ENCODE measurements at places on chromosomes 4 and X.

DNA sequence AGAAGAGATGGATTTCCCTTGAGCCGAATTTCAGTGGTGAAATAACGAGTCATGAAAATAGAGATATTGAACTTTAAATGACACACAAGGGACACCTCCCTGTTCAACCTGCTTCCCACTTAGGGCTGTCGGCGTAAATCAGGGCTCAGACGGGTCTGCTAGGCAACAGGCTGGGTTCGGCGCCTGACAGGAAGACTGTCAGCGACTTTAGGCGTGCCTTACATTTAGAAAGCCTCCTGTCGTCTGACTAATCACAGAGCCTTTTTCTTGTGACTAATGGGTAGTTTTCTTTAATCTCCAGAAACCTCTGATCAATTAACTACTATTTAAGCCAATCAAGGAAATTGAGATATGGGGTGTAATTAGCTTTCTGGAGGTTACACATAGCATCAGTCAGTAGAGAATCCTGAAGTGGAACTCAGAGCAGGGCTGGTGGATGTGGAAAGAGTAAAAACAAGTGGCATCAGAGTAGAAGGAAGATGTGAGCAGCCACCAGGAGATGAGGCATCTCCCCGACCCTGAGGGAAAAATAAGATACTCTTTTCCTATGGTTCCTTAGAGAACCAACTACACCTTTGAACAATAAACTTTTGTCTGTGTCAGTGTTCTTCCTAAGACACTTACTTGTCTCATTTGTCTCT is 86.2 kb upstream of the HS3ST1 start:
- no peak for DNase-seq

- no peak for DNase-seq
Observed at GRCh38 chr4:98945297-98945850, 16.4 kb upstream of the EIF4E start.

- no peak for DNase-seq
Observed at GRCh38 chr4:61521451-61521850, 321.3 kb downstream of the ADGRL3 start.

DNA sequence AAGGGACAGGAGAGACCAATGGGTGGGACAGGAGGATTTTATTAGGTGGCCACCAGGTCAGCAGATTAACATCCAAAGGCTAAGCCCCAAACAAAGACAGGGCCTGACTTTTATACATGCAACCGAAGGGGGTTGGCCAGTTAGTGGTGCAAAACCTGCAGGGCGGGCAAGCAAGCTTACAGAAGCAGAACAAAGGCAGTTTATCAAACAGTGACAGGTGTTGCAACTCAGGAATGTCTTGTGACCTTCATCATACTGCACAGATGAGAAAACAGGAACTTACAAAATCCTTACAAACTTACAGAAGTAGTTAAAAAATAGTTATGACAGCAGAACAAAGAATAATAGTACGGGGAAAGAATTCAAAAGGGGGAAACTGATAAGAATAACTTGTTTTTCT is 708.1 kb downstream of the GLUD2 start:
- DNase-seq = no peak

DNA sequence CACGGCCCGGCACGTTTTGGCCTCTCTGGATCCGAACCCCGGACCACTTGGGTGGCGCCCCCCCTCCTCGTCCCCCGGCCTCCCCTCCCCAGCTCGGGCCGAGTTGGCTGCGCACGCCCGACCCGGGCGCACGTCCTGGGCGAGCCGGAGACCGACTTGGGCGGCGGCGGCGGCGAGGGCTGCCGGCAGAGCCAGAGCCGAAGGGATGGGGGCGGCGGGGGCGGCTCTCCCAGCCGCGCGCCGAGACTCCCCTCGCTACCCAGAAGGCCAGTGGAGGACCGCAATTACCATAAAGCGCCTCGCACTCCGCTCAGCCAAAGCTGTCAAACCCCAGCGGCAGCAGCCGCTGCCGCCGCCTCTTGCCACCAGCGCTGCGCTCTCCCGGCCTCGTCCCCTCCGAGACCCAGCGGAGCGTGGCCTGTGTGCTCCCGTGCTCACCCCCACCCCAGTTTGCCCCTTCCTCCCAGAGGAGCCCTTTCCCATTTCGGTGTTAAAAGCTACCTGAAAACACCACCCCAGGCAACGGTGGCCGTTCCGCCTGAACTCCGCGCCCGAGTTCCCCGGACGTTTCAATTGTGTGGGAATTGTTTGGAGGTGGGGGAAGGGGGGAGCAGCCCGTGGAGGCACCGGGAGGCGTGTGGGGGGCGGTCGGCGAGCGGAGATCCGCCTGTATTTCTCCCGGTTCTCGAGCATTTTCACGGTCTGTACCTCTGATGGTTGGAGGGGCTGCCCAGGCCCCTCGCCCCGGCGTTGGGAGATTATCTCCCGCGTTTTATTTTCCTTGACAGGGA is 701 bp upstream of the BCOR start:
- no peak for DNase-seq

- DNase-seq = no peak
Observed at GRCh38 chr4:47374477-47374876, 89.0 kb downstream of the COMMD8 start.

DNA sequence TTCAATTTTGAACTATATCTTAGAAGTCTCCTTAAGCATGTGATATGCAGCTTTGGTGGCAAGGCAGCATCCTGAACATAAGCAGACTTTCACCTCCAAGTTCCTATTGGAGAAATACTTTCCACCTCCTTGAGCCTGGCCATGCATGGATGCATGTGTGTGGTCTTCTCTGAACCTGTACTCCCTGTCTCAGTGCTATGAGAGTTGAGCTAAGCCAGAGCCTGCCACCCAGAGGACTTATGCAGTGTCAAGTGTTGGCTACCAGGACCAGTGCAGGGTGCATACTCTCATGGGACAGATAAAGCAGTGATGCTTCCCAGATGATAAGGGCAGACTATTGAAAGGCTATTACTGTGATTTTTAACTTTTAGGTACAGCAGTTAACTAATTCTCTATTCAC is 105.6 kb downstream of the TSPAN7 start:
- DNase-seq = no peak

DNA sequence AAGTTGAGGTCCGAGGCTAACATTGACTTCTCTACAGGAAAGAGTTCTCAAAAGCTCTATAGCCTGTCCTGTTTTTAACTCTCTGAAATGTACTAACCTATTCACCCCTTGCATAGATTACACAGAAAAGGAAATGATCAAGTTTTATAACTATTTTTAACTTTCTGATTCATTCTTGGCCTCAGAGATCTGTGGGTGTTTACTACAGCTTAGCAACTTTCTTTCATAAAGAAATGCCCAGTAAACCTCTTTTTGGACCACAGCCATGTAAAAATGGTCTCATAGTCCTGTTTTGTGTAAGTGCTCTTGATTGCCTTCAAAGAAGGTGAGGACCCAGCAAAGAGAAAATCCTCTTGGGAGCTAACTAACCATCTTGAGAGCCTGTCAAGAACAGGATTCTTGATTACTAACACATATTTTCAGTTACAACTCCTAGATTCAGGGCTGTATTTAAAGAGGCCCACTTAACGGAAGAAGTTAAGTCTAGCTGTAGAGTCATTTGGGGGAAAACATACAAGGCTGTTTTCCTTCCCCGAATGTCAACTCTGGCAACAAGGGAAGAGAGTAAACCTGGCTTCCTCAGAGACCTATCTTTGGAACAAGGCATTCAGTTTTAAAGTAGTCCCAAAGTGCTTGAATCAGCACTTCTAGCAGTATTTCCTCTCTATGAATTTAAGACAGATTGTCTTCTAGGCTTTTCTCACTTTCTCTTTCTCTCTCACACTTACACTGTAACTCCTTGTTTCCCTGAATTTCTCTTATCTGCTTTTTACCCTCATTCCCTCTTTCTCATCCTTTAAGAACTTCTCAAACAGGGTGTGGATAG is 78.2 kb downstream of the IL21 start:
- no peak for DNase-seq

DNA sequence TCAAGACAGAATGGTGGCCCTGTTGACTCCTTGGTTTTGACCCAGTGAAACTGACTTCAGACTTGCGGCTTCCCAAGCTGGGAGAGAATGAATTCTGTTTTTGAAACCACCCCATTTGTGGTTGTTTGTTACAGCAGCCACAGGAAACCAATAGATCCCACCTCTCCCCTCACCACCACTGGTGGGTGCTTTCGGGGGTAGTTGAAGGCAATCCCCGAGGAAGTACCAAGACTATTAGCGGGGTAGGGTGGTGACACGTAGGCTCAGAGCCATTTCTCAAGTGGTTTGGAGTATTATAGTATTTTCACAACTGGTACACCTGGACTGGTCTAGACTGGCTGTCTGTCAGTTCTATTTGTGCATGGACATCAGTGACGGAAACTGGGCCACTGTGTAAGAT is 189.1 kb upstream of the RBPJ start:
- DNase-seq = no peak

- DNase-seq = no peak
Observed at GRCh38 chr4:158538911-158539310, 17.2 kb downstream of the RXFP1 start.

- no peak for DNase-seq
Observed at GRCh38 chr4:175637762-175638161, 174.3 kb downstream of the GPM6A start.

GRCh38 chr4:15794905-15795304 is 16.8 kb downstream of the CD38 start:
- no peak for DNase-seq

DNA sequence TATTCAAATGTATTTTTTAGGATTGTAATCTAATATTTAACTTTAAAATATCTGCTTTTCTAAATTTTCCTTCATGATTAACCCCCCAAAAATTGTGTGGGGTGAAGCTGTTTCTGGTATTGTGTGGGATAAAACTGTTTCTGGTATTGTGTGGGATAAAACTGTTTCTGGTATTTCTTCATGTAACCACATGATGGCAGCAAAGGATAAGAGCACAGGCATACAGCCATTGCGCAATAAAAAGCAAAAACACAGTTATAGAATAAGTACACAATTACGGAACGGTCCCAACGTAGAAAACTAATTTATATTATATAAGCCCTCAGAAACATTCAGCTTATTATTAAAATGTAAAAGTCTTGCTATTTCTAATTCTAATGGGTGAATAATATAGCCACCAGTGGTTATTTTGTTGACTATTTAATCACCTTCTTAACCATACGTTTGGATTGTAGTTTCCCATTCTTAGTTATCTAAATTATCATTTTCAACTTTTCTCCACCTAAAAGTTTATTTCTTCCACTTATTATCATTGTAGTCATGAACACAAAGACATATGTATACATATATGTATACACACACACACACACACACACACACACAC is 333.9 kb upstream of the FSTL5 start:
- no peak for DNase-seq

DNA sequence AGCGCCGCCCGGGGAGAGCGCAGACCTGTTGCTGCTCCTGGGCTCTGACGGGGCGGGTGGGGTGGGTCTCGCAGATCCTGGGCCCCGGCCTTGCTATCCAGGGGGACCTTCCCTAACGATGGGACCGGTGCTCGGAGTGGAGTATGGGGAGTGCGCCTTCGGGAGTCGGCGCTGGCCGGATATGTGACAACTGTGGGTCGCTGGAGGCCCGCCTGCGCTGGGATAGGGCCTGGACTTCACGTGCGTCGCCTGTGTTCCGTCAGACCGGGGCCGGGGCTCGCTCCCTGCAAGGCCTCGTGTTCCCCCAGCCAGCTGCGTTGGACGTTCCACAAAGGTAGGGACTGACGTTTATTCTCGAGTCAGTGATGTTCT is 1.3 kb downstream of the TBL1X start:
- peak; percentile 27 for DNase-seq

DNA sequence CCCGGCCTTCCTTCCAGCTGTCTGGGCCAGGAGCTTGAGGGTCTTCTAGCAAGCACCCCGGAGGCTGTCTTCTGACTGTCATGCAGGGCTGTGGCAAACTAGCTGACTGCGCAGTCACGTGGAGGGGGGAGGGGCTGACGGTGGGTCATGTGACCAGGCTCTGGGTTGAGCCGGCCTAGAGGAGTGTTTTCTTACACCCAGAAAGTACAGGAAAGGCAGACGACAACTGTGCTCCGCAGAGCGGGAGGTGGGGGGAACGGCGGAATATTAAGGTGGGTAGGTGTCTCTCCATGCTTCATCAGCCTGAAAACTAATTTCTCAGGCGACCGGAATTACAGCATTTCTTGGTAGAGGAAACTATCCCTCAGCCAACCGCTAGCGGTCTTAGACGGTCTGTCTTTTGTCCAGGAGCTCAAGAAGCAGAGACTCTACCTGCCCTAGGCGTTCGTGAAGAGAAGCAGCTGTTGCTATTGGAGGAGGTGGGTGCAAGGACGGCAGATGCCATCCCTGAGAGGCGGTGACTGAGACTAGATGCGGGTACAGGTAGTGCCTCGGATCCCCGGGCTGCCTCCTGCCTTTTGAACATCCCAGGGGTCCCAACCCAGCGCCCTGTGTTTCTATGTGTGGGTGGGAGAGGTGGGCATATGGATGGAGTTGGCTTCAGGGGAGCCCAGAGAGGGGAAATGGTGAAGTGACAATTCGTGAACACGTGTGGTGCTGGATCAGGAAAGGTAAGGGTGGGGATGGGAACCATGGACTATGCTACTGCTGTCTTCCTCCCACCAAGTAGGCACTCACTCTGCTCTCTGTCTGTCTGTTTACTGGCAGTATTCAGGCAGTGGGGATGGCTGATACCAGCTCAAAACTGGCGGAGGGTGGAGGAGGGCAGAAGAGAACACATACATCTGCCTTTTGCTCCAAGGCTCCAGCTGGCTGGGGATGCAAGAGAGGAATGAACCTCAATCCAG is 8.8 kb downstream of the GPRASP1 start:
- peak; percentile 78 for DNase-seq

- no peak for DNase-seq
Observed at GRCh38 chr4:149518471-149518870, 297.2 kb downstream of the IQCM start.

- no peak for DNase-seq
Observed at GRCh38 chr4:188372829-188373228, 233.6 kb downstream of the TRIML1 start.

- peak; percentile 7 for DNase-seq
Observed at GRCh38 chr4:81197864-81198524, 17.0 kb downstream of the PRKG2 start.

- no peak for DNase-seq
Observed at GRCh38 chr4:7585768-7586167, 151.0 kb upstream of the PSAPL1 start.

DNA sequence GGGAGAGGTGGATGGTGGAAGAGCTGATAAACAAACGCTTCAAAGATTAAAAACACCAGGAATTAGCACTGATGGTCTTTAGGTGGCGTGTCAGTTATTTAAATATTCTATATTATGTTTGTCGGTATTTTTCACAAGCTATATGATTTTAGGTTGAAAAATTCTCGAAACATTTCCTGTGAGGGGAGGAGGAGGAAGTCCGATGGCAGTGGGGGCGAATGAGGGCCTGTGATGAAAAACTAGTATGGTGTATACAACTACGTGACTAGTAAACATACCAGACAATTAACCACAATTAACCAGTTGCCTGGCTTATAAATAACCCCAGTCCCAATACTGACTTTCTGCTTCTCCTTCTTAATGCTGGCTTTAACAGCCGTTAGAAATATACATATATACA is 595 bp upstream of the NAP1L2 start:
- DNase-seq = no peak

DNA sequence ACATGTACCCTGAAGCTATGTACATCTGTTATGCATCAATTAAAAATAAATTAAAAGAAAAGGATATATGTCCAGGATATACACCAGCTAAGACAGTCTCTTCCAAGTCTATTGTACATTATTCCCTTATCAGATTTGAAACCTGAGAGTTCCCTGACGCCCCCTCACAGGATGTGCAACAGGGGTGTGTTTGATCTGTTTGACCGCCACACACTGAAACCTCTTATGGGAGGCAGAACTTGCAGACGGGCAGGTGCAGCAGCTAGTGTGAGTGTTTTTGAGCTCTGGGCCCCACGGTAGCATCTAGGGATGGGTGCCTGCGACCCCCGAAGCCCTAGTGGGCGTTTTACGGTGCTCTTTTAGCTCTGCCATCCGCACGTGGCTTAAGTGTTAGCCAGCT is 4.7 kb downstream of the XG start:
- no peak for DNase-seq

Measured in substantia nigra (tissue), 51 donors.